ENCODE measurements at places on chromosomes 16 and 17. TPM values are rescaled to one million over a fixed set of nuclear protein-coding genes. Genes with fewer than 3 reads are reported as not detected.

- no peak for DNase-seq
Measured at GRCh38 chr17:55167024-55167725, 97.6 kb upstream of the HLF start.

DNA sequence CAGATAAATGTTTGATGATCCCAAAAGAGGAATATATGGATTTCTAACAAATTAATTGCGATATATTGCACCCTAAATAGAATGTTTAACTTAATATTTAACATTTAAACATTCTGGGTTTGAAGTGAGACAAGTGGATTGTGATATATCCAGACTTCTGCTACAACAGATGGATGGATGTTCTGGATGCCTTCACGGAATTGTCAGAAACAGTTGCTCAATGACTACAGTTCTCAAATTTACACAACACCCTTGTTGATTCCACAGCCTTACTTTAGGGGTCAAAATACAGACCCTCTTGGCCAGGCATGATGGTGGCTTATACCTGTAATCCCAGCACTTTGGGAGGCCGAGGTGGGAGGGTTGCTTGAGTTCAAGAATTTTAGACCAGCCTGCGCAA, 250.8 kb downstream of the RBFOX1 start:
- DNase-seq: no peak

- no peak for DNase-seq
Measured at GRCh38 chr17:80984749-80985148, 6.9 kb upstream of the CHMP6 start.

DNA sequence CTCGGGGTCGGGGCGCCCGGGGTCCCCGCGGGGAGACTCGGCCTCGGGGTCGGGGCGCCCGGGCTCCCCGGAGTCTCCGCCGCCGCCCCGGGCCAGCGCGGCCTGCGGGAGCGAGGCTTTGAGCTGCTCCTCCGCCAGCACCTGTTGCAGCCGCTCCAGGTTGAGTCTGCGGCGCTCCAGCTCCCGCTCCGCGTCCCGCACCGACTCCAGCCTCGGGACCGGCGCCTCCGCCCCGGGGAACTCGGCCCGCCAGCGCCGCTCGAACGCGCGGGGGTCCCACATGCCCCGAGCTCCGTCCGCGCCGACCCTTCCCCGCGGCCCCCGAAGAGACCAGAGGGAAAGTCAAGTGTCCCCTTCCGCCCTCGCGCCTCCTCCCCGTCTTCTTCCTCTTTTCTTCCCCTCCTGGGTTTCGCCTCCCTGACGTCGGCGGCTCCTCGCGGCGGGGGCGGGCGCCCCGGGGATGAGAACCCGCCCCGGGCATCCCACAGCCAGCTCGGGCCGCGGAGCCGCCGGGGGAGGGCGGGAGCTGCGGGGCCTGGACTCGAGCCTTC, 40.8 kb upstream of the BHLHA9 start:
- no peak for DNase-seq

Gene CRYM
- 9.0 TPM for total RNA-seq

Gene CCL13
- 29.0 TPM for total RNA-seq

All from left lung (tissue), 14 donors.